ENCODE measurements at places on chromosomes 12 and 14. TPM values are rescaled to one million over a fixed set of nuclear protein-coding genes. Genes with fewer than 3 reads are reported as not detected.

Gene KRT3
- total RNA-seq = not detected

Gene KRT72
- total RNA-seq = not detected

Gene CFAP251
- 2.9 TPM for total RNA-seq

Gene ZNF84
- 30.4 TPM for total RNA-seq

Gene EXD2
- total RNA-seq = 20.9 TPM

Gene INHBC
- not detected for total RNA-seq

Gene SIX1
- 0.48 TPM for total RNA-seq

Gene NR2C1
- 27.1 TPM for total RNA-seq

Gene OSBPL8
- 64.0 TPM for total RNA-seq

Gene GRIN2B
- not detected for total RNA-seq

Gene LGR5
- total RNA-seq = not detected

Gene IL26
- not detected for total RNA-seq

Gene KCNMB4
- total RNA-seq = 0.65 TPM

Gene TGM1
- 0.98 TPM for total RNA-seq

Gene TCL1B
- total RNA-seq = not detected

Gene TMEM253
- total RNA-seq = not detected

Gene PPFIBP1
- total RNA-seq = 250 TPM

Gene SMCO2
- total RNA-seq = not detected

Gene VIPAS39
- 42.8 TPM for total RNA-seq

Gene TNFAIP2
- 95.0 TPM for total RNA-seq

Gene WNT1
- not detected for total RNA-seq

Gene PLA2G1B
- total RNA-seq = not detected

Gene GPX2
- not detected for total RNA-seq

Gene BAZ1A
- total RNA-seq = 44.0 TPM

Gene FOXG1
- total RNA-seq = not detected
